Stimulated activated CD4-positive, alpha-beta T cell treated with anti-CD3 and anti-CD28 coated beads, TNF-alpha, amount 100 ng/mL, for 24 hours (primary cell): ENCODE measurements at places on chromosomes 3 and 15.

- no peak for DNase-seq
Measured at GRCh38 chr15:33724321-33725036, 243.8 kb upstream of the CHRM5 start.

- no peak for DNase-seq
Measured at GRCh38 chr3:187049462-187050101, 89.7 kb downstream of the RPL39L start.

GRCh38 chr3:58122936-58123700 is 87.7 kb downstream of the DNASE1L3 start:
- no peak for DNase-seq

- DNase-seq = no peak
Measured at GRCh38 chr3:40621252-40621651, 96.5 kb downstream of the ZNF621 start.

DNA sequence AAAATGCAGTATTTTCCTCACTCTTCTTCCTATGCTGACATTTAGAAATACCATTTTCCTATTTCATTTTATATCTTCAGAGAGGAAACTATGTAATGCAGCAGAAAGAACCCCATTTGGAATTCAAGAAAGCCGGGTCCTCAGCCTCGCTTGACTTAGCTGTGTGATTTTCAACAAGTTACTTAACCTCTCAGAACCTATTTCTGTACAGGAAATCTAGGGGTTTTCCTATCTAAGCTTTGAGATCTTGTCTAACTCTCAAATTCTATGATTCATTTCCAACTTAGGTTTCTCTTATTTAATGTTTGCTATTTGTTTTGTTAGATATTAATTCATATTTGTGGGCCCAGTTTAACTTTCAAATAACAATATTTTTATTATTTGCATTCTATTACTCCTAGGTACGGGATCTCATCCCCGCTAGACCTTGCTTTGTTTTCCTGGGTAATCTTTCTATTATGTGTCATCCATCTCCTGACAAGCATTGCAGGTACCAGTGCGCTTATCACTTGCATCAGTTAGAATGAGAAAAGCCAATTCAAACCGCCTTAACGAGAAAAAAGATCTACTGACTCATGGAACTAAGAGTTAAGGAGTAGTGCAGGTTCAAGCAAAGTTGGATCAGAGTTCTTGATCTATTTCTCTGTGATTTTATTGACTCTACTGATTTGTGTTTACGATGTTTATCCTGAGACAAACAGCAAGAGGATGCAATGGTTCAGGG is 70.6 kb upstream of the BHLHE40 start:
- DNase-seq = no peak

DNA sequence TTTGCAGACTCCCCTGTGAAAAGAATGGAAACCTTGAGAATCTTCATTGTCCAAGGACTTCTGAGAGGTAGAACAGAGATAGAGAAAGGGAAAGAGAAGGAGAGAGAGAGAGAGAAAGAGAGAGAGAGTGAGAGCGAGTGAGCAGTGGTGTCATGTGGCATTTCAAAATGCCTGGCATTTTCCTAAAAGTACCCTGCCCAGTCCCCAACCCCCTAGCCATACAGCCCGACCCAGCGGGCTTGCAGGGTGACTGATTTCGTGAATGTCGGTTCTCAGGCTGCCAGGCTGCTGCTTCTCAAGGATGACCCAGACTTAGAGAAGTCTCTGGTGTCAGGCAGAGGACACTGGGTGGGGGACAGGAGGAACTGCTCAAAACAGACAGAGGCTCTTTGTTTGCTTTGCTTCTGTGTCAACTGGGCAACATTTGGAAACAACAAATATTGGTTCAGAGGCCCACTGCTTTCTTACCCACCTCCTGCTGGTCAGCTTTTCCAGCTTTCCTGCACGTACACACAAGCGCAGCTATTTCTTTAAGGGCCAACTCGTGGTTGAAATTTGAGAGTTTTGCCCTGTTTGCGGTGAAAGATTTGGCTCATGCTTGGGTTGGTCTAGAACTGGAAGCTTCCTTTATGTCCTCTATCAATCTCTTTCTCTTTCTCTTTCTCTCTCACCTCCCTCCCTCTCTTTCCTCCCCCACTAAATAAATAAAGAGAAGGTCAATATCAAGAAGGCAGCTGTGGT is 3.7 kb upstream of the TF start:
- no peak for DNase-seq

DNA sequence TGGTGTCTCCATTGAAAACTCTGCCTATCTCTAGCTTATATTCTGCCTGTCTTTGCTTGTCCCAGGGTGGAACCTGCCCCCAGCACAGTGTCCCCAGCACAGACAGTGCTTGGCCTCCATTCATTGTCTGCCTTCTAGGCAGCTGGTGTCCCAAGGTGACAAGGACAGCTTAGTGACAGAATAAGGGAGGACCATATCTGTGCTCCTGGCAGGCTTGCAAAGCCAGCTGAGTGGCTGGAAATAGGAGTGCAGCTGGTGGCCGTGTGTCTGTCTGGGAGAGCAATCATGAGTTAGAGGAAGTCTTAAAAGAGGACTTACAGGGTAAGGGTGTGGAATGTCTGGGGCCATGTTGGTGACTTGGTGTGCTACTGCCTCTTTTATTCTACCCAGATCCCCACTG is 33.4 kb downstream of the SCN5A start:
- DNase-seq = no peak

DNA sequence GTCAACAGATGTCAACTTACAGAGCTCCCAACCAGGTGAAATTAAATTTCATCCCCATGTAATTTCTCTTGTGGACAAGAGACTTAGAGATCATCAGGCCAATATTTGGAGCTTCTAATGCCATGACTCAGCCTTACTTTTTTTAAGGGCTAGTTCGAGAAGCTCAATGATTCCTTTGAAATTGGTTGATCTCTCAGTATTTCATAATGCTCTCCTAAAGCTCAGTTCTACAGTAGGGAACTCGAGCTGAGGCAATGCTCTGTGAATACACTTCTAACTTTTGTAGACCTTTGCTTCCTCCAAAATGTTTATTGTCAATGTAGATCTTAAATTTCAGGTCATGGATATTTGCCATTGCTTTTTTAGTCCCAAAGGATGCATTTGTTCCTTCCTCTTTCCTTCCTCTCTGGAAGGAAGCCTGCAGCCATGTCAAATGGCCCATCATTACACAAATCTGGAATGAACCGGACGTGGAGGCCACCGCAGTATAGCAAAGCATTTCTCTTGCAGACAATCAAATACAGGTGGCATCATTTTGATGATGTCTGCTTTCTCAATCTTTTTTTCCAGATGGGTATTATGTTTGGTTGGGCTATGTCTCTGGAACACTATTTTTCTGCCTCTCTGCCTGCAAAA is 28.3 kb downstream of the STARD5 start:
- no peak for DNase-seq

DNA sequence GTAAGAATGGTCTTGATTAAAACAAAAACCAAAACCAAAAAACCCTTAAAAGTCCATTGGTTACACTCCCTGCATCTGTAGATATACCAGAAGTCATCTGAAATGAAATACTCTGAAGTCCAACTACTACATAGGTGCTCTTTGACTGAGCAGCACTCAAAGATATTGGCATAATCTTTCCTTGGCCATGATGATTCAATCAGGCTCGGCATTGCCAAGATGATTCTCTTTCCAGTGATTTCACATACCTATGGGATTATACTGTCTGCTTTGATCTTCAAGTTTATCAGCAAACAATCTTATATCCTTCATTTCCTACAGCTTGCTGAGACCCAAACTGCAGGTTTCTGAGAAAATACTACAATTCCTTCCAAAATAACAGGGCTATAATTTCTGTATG is 35.9 kb upstream of the DIPK2A start:
- no peak for DNase-seq

DNA sequence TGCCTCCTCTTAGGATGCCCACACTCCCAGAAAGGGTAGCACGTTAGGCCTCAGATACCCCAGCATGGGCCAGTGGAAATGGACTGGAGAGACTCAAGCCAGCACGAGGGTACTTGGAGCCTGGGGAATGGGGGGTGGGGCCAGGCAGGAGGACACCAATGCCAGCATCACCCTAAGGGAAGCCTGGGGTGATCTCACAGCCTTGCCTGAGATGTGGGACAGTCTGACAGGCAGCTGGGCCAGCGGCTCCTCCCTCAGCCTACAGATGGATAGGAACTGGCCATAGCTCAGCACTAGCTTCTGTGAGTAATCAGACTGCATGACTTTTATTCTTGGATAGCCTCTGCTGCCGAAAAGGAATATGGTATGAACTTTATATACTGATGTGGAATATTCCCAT is 59.6 kb upstream of the MRPS22 start:
- no peak for DNase-seq

DNA sequence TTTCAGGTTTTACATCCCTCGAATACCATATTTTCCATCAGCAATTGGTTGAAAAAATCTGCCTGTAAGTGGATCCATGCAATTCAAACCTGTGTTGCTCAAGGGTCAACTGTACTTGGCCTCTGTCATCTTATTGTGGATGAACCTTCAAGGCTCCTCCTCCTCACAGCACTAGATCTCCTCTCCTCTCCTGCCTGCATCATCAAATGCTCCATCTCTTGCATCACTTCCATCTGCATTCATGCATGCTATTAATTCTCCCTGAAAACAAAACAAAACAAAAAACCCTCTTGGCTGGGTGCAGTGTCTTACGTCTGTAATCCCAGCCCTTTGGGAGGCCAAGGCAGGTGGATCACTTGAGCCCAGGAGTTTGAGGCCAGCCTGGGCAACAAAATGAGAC is 10.1 kb downstream of the BCL2L10 start:
- DNase-seq = no peak

- DNase-seq = no peak
Measured at GRCh38 chr3:182568876-182569275, 224.4 kb upstream of the ATP11B start.

GRCh38 chr3:58164906-58165821 is 45.6 kb downstream of the DNASE1L3 start:
- DNase-seq = no peak

GRCh38 chr3:11238060-11238459 is 34.1 kb upstream of the ATG7 start:
- no peak for DNase-seq

- no peak for DNase-seq
Measured at GRCh38 chr3:50662408-50662807, 12.3 kb upstream of the DOCK3 start.

GRCh38 chr15:92226020-92226612 is 167.6 kb upstream of the ST8SIA2 start:
- no peak for DNase-seq

DNA sequence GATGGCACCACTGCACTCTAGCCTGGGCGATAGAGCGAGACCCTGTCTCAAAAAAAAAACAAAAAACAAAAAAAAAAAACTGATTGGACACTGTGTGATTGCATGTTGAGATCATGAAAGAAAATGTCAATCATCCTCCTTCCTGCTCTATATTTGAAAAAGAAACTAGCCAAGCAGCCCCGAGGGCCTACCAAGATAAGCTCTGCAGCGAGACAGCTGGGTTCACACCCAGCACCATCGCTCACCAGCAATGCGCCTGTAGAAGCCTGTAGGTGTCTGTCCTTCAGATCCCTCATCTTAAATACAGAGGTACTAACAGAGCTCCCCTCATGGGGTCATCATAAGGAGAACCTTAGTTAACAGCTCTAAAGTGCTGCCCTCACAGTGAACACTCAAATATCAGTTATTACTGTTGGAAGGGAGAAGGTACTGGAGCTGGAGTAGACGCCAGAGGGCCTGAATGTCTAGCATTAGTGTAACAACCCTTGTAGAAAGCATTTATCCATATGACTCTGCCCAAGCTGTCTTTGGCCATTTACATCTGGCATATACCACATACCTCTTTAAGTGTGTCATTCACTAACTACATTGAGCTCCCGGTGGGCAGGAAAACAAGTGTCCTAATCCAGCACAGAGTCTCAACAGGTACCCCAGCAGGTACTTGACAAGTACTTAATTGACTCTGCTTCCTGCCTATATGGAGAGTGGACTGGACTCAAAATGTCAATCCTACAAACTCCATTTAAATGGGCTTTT is 22.9 kb downstream of the MYLK start:
- DNase-seq = no peak

DNA sequence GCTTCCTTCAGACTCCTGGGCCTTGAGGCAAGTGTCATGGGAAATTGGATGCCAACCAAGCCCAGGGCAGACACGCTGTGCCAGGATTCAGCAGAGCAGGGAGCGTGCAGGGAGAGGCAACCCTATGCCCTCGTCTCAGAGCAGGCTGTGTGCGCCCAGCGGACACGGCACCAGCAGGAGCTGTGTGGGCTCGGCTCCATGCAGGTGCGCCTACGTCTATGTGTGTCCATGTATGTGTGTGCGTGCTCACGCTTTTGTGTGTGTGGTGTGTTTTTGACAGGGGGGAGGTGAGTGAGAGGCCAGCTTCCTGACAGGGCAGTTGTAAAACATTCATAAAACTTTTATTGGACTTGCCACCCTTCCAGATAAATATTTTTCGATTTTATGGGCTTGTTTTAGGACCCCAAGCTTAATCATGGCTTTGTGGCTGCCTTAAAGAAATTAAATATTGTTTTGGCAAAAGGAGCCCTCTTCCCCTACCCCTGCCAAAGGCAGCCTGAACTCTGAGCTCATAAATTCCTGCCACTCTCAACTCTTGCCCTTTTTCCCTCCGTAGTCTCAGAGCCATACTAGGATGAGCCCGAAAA is 84.4 kb downstream of the DNAJB8 start:
- no peak for DNase-seq

DNA sequence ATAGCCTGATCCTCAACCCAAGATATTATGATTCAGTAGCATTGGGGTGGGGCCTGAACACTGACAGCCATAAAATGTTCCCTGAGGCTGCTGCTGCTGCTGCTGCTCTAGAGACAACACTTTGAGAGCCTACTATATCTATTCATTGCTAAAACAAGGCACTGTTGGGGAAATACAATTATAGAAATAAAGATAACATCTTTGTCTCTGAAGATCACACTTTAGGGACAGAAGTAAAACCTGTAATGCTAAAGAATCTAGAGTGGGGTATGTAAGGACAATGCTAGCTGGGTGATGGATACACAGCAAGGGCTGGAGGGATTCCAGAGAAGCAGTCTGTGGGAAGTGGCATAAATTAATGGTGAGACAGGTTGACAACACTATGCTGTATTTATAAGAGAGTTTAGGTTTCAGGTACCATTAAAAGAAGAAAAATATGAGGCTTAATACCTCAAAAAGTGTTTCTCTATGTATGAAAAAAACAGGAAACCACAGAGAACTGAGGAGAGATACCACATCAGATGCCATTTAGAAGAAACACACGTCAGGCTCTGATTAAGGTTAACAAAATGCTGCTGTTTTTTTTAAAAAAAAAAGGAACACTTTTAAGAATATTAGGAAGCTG is 115.9 kb downstream of the CBLB start:
- DNase-seq = no peak

DNA sequence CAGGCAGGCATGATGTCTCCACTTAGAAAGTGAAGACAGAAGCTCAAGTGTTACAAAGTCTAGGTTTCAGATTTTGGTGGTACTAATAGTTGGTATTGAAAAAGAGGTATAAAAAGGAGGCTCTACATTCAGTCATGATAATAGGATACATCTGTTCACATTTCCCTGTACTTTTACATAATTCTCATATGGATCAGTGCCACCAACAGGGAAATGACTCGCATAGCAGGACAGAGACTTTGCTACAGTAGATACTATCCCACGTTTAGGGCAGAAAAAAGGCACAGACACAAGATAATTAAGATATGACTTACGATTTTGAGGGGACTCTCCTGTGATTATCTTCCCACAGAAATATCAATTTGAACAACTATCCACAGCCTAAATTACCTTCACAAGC is 1062.9 kb upstream of the EPHA6 start:
- DNase-seq = no peak
